ENCODE measurements at places on chromosomes 13 and 19. TPM values are rescaled to one million over a fixed set of nuclear protein-coding genes. Genes with fewer than 3 reads are reported as not detected.

The STOML3 gene
- total RNA-seq = 0.10 TPM

The CCNE1 gene
- 7.0 TPM for total RNA-seq

The ACER1 gene
- not detected for total RNA-seq

The WDR87 gene
- total RNA-seq = not detected

The C19orf33 gene
- 16.6 TPM for total RNA-seq

The LHB gene
- total RNA-seq = not detected
